ENCODE measurements at places on chromosomes 4 and X.

DNA sequence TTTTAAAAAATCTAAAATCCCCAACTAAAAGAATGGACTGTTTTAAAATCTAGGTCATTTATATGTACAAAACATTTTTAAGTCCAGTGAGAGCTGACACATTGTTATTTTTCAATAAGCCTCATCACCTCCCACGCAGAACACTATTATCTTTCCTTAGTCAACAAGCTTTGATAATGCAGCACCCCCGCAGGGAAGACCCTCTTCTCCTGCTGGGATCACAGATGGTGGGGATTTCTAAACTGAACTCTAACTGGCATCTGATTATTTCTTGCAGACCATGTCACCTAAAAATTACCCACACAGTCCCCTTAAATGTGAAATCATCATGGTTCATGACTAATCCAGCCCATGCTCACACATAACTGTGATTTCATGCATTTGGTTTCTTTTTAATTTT lies 11.6 kb downstream of the SYTL4 start:
- DNase-seq = no peak

GRCh38 chrX:35444671-35445355 lies 353.3 kb upstream of the MAGEB16 start:
- DNase-seq = no peak

DNA sequence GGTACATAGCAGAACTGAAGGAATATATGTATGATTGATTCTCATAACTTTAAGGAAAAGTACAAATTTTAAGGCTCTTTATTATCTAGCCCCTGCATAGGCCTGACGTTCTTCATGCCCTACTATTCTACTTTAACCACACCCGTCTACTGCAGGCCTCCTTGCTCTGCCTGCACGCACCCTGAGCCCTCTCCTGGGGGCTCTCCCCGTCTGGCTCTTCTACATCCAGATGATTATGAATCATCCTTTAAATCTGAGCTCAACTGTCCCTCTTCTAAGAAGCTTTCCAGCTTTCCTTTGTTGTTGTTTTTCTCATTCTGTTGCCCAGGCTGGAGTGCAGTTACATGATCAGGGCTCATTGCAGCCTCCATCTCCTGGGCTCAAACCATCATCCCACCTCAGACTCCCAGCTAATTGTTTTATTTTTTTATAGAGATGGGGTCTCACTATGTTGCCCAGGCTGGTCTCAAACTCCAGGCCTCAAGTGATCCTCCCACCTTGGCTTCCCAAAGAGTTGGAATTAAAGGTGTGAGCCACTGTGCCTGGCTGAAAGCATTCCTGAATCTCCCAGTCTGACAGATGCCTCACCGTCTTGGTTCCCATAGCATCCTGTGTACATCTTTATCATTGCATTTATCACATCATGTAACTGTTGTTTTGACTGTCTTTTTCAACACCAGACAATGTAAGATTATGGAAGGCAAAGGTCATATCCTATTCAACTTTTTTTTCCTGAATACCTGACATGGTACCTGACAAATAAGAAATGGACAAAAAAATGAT lies 89.2 kb downstream of the WDFY3 start:
- DNase-seq = no peak

- DNase-seq = no peak
Measured at GRCh38 chr4:167424341-167425256, 190.3 kb upstream of the SPOCK3 start.

DNA sequence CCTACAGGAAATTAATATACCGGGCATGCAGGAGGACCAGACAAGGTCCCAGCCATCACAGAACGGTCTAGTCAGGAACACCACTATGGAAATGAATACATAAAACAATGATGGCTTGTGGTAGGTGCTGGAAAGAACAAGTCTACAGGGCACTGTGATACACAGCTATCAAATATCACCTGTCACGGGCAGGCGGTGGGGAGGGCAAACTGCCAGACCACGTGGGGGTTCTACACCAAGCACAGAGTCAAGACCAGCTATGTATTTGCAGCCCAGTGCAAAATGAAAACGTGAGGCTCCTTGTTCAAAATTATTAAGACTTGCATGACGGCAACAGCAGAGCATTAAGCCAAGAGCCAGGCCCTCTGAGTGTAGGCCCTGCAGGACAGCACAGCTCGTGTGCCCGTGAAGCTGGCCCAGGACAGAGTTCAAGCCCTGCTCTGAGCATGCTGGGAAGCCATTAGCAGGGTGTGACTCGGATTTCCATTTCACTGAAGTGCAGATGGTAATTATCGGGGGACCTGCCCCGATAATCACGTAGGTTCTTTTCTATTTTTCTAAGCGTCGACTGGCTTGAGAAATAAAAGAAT lies 83.6 kb downstream of the JAKMIP1 start:
- DNase-seq = no peak

DNA sequence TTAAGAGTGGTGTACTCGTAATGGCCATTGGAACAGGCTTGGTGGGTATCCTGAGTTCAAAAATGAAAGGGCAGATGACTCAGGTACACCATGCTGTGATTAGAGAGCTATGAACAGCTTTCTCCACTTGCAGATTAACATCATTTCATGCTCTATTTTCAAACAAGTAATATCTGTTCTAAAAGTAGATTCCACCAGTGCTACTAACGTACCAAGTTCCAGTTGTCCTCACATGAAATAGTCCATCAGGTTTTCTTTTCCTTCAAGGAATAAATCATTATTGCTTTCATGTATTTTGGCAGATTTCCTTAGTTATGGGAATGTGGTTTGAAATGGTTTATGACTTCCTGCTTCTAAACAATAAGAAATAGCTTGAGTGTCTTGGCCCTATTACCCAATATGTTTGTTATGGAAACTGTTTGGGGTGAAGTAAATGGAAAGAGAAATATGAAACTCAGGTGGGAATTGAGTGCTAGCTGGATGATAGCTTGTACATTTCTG lies 49.9 kb downstream of the PCDH7 start:
- DNase-seq = no peak

DNA sequence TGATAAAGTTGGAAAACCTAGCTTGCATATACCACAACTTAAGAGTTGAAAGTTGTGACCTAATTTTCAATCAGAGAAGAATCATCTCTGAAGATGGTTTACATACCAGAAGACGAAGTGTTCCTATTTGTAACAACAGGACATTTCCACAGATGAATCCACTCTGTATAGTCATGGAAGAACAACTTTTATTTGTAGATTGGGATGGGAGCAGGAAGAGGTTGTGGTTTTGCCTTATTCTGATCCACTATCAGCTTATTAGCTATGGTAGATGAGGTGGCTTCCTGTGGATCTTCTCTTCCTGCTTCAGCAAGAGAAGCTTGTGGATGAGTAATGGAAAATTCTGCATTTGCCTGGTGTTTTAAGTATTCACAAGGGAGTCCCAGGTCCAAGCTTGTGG lies 18.6 kb upstream of the SUPT20HL1 start:
- no peak for DNase-seq

DNA sequence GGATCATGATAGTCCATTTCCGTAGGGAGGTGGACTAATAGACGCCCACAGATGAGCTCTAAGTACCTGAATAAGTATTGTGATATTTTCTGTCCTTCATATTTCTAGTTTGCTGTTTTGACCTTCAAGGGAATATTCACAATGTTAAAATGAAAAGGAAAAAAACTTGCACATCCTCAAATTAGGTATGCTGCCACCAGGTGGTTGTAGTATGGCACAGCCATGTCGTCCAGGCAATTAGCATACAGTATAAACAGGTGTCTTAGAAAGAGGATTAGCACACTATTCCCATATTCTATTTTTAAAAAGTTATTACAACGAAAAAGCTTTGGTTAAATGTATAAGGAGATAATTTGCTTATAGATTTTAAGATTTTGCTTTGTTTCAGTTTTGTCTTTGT lies 802.0 kb downstream of the RPA4 start:
- no peak for DNase-seq

DNA sequence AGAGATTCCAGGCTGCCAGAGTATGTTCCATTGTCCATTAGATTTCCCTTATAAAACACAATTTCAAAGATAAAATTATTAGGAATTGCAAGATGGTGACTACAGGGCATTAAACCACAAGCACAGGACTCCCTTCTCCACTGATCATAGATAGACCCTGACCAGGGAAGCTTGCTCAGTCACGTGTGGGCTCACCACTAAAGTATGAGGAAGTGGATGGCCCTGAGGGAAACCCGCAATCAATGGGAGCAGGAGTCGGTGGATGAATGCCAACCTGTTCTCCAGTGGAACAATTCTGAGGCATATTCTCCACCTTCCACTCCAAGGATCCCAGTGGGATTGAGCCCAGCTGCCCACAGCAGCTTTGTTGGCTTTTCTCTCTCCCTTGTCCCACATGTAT lies 515.7 kb downstream of the BCOR start:
- DNase-seq = no peak

DNA sequence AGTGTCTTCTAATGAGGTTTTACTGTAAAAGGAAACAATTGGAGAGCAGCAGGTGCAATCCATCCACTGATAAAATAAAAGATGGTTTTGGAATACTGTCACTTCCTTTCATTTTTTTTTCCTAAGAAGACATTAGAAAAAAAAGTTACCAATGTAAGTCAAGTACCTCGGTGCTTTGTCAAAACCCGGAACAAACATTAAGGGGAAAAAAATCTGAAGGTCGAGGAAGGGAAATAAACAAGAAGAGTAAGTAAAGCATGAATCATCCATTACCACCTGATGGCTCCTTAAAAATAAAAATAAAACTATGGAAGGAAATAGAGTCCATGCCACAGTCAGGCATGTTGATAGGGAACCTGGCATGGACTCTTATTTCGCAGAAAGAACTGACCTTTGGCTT lies 15.3 kb upstream of the XPNPEP2 start:
- no peak for DNase-seq
